ENCODE measurements at places on chromosomes 16 and 17.

DNA sequence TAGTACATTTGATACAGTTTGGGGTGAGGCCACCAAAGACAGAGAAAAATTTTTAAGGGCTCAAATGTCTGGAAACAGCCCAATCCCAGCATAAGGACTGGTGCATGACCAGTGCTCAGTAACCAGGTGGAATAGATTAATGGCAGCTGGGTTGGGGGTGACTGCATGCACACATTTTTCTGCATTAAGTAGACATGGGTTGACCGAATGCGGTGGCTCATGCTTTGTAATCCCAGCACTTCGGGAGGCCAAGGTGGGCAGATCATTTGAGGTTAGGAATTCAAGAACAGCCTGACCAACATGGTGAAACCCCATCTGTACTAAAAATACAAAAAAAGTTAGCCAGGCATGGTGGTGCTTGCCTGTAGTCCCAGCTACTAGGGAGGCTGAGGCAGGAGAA lies 121.1 kb upstream of the HSBP1 start:
- DNase-seq, result no peak

- no peak for DNase-seq
Measured at GRCh38 chr16:57969451-57970123, 1.3 kb downstream of the CNGB1 start.

DNA sequence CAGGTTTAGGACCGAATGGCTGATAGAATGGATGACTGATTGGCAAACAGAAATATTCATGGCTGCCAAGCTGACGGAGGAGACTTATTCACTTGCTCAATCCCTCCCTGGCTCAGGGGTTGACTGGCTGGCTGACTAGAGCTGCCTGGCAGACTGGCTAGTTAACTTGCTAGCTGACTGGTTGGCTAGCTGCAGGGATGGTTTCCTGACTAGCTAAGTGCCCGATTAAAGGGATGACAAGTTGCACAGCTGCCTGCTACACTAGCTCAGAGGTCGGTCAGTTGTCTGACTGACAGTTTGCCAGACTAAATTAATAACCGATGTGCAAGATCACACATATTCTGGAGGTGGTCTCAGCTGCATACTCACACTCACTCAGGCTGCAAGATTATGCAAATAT lies 1208.4 kb upstream of the CDH8 start:
- no peak for DNase-seq

DNA sequence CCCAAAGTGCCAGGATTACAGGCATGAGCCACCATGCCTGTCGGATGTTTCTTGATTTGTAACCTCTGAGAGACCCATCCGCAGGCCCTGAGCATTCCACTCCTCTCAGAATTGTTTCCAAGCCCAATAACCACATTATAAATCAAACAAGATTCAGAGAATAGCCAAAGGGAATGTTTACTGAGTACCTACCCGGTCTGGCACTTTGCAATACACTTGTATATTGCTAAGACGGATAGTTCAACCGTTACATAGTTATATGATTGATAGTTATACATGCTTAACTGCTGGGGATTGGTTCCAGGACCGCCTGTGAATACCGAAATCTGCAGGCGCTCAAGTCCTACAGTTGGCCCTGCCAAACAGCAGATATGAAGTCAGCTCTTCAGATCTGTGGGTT lies 3.0 kb upstream of the KAT8 start:
- no peak for DNase-seq

DNA sequence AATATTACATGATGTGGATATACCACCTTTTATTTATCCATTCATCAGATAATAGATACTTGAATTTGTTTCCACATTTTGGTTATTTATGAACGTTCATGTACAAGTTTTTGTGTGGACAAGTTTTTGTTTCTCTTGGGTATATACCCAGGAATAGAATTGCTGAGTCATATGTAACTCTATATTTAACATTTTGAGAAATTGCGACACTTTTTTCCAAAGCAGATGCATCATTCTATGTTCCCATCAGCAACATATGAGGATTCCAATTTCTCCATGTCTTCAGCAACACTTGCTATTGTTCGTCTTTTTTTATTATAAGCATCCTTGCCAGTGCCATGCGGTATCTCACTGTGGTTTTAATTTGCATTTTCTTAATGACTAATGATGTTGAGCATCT lies 93.9 kb downstream of the GSG1L start:
- DNase-seq, result no peak

DNA sequence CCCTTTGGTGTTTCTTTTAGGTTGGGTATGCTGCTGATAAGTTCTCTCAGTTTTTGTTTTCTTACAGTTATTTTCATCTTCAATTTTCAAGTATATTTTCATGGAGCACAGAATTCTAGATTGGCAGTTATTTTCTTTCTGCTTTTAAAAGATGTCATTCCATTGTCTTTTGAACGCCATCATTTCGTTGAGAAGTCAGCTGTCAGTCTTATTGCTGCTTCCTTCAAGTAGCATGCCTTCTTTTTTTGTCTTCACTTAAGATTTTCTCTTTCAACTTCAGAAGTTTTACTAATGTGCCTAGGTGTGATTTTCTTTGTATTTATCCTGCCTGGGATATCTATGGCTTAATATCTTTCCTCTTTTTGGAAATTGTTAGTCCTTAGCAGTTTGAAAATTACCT lies 262.2 kb upstream of the PMFBP1 start:
- DNase-seq, result no peak

- DNase-seq, result no peak
Measured at GRCh38 chr17:73546114-73546513, 98.1 kb downstream of the SDK2 start.

- peak; percentile 4 for DNase-seq
Measured at GRCh38 chr17:7853691-7854038, 1.2 kb upstream of the TMEM88 start.

GRCh38 chr16:70685938-70686375 lies at the start of gene MTSS2:
Gene MTSS2, minus strand, starts transcription at chr16:70686053. Its CDS starts 262 bp downstream, at chr16:70685791.
- no peak for DNase-seq

- DNase-seq, result no peak
Measured at GRCh38 chr16:83951544-83951943, 1.5 kb upstream of the OSGIN1 start.

Measured in stimulated activated CD4-positive, alpha-beta T cell treated with anti-CD3 and anti-CD28 coated beads, Interleukin-4, amount 100 ng/mL, for 24 hours (primary cell).